ENCODE measurements at places on chromosomes 16 and 17.
A peak's percentile ranks its signal among the peaks of the same experiment; 100 is the strongest.

- DNase-seq, result no peak
Observed at GRCh38 chr16:10971560-10971961, 27.2 kb downstream of the CLEC16A start.

DNA sequence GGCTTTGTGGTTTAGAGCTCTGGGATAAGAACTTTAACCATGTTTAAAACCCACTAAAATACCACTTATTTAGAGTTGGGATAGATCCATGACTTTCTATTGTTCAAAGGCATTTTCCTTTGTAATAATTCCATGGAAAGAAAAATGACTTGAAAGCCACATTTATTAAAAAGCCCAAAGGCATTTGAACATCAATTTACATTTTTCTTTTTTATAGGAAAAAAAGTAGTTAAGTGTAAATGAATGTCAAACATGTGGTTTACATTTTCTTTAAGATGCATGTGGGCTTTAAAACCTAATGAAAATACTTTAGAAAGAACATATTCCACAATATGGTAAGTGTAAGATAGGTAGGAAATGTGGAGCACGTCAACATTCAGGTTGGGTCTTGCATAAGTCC is 443.2 kb downstream of the TOX3 start:
- no peak for DNase-seq

GRCh38 chr17:57243171-57243622 is 13.1 kb upstream of the MSI2 start:
- DNase-seq, result peak; percentile 59

GRCh38 chr16:28317040-28317880 is 24.9 kb downstream of the SBK1 start:
- DNase-seq, result peak; percentile 49

DNA sequence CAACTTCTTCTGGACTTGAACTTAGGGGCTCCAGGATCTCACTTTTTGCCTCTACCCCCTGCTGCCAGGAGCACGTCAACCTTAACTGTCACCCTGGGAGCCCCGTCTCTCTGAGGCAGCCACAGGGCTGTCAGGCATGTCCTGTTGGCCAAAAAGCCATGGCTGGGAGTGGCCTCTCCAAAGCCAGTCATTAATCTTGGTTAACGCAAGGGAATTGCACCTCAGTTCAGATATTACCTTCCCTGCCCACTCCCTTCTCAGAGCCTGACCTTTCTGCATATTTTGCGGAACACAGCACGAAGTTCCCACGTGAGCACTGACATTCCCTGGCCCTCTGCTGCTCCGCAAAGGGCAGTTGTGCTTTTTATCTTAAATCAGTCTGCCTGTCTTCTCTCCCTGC is 44.2 kb upstream of the CIBAR2 start:
- no peak for DNase-seq

- no peak for DNase-seq
Observed at GRCh38 chr17:34820248-34820801, 140.9 kb downstream of the CCT6B start.

- DNase-seq, result no peak
Observed at GRCh38 chr17:65261152-65261551, 124.0 kb downstream of the RGS9 start.

- DNase-seq, result no peak
Observed at GRCh38 chr17:62093188-62094155, 28.4 kb upstream of the MED13 start.

DNA sequence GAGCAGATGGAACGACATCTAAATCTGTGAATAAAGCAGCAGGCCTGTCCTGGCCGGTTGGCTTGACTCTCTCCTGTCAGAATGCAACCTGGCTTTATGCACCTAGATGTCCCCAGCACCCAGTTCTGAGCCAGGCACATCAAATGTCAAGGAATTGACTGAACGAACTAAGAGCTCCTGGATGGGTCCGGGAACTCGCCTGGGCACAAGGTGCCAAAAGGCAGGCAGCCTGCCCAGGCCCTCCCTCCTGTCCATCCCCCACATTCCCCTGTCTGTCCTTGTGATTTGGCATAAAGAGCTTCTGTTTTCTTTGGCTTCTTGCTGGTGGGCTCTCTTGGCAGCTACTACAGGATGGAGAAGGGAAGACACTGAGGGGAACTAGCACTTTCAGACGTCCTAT is 4.1 kb upstream of the RSAD1 start:
- no peak for DNase-seq

DNA sequence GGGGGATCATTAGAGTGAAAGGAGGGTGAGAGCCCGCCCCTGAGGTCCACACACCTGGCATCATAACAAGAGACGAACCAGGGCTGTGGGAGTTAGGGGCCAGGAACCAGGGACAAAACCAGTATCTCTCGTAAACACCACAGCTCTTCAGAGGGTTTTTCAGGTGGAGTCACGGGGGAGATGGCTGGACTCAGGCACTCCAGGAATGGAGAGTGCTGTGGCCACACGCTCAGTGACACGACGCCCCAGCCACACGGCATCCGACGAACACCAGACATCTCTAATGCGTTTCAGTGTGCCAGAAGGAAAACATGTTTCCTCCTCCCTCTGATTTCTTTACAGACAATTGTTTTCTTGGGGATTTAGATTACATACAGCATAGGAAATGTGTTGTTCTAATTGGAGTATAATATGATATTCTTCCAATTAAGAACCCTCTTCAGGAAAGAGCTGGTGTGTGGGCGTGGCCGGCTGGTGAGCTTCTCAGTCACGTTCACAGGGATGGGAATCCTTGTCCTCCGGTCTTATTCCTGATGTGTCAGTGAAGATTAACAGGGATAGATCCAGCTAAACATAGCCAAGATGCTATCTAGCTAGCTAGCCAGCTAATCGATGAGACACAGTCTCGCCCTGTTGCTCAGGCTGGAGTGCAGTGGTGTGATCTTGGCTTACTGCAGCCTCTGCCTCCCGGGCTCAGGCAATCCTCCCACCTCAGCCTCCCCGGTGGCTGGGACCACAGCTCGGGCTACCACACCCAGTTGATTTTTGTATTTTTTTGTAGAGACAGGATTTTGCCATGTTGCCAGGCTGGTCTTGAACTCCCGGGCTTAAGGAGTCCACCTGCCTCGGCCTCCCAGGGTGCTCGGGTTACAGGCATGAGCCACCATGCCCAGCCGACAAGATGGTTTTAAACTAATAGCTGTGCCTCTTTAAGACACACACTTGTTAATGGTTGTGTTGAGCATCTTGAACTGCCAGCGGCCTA is 98.6 kb downstream of the BANP start:
- DNase-seq, result no peak

DNA sequence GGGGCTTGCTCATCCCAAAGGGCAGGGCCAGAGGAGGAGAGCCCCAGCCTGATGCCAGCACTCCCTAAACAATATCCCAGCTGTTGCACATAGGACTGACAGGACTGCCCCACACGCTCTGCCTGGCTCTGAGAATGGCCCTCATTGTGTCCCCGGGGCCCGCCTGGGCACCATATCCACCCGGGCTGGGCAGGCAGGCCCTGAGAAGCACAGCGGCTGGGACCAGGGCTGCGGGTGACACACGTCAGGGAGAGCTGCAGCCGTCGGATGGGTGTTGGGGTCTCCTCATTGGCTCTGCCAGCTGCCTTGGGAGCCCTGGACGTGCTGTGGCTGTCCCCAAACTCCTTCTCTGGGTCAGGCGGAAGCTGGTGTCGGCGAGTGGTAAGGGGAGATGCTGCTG is 4.2 kb downstream of the BCAR1 start:
- DNase-seq, result no peak

GRCh38 chr16:70728150-70728549 is 42.3 kb upstream of the MTSS2 start:
- DNase-seq, result no peak

GRCh38 chr17:8408371-8408770 is 10.7 kb upstream of the RNF222 start:
- DNase-seq, result no peak

- no peak for DNase-seq
Observed at GRCh38 chr17:78722246-78722761, 59.8 kb downstream of the CYTH1 start.

- no peak for DNase-seq
Observed at GRCh38 chr17:73316919-73317505, 5.2 kb upstream of the CDC42EP4 start.

DNA sequence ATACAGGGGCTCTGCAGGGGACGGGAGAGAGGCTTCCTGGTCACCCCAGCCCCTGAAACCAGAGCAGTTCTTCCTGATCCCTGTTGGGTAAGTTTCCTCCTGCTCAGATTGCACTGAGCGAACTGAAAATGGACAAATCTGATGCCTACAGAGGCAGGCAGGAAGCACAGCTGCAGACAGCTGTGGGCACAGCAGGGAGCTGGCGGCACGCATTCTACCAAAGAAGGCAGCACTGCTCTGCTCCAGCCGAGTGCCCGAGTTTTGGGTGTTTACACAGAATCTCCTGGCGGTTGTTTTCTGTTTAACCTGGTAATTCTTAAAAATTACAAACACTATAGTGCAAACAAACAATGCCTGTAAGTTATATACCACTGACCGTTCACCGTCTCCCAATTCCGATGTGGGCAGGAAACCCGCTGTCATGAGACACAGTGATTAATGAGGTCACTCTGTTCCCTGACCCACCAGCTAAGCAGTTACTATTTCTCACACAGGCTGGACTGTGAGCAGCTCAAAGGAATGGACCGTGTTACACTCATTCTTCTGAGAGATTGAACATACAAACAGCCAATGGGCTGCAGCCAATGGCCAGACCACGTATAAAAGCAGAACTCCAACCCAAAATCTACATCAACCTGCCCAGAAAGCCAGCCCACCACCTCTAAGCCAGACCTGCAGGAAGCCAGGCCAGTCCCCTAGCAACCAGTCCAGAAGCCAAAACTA is 25.5 kb downstream of the NSMCE1 start:
- no peak for DNase-seq

DNA sequence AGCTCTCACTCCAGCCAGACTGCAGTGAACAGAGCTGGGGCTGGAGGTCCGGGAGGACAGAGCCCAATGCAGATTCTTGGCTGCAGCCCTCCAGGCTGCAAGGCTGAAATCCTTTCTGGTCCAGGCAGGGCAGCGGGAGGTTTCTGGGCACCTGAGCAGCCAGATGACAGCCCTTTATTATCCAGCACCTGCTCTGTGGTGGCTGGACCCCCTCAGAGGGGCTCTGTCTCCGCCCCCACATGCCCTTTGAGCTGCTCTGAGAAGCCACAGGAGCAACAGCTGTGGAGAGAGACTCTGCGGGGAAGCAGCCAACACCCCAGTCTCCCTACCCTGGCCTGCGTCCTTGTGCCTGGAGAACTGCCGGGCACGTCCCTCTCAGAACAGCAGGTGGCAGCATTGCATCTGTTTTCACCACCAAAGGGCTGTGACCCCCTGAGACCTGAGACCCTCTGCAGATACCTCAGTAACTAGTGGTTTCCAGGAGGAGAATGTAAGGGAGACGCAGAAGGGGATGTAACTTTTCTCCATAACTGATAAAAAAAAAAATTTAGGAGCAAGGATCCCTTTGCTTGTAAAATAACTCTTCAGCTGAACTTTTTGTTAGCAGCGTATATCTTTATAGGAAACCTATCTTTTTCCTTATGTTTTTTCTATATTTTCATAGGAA is 3.7 kb upstream of the CNP start:
- DNase-seq, result peak; percentile 44
